ENCODE measurements at places on chromosomes 12 and 14.
A peak's percentile ranks its signal among the peaks of the same experiment; 100 is the strongest.

DNA sequence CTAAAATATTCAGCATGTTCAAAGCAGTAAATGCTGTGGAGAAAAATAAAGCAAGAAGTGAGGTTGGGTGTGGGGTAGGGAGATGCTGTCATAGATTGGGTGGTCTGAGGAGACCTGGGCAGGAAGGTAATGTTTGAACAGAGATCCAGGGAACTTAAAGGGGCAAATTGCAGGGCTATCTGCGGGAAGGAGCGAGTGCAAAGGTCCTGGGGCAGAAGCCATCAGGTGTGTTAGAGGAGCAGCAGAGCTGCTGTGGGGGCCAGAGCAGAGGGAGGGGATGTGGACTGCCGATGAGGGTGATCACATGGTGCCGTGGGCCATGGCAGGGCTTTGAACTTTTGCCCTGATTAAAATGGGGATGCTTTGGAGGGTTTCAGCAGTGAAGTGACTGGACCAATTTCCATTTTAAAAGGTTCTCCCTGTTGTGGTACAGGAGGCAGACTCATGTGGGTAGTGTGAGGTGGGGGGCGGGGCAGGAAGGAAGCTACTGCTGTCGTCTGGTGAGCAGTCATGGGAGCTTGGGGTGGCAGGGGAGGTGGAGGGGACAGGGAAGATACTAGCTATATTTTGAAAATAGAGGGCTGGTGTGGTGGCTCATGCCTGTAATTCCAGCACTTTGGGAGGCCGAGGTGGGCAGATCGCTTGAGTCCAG is 145.0 kb downstream of the AACS start:
- no peak for DNase-seq

GRCh38 chr12:1688086-1688710 is 2.7 kb upstream of the ADIPOR2 start:
- no peak for DNase-seq

GRCh38 chr12:115895247-115895646 is 382.2 kb downstream of the MED13L start:
- no peak for DNase-seq

DNA sequence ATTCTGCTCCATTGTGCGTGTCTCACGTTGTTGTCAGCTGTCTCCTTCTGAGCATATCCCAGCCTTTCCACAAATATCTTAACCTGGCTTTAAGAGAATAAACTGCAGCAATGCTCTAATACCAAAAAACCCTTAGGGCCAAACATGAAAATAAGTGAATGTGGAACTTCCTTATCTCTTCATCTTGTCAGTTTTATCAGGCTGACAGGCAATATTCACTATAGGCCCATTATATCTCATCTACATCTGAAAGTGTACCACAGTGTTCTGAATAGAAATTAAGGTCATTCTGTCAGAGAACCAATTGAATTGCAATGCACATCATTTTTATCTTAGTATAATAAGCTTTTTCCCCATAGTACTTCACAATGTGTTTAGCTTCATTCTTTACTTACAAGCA is 933.1 kb upstream of the FBXO33 start:
- DNase-seq, result no peak

DNA sequence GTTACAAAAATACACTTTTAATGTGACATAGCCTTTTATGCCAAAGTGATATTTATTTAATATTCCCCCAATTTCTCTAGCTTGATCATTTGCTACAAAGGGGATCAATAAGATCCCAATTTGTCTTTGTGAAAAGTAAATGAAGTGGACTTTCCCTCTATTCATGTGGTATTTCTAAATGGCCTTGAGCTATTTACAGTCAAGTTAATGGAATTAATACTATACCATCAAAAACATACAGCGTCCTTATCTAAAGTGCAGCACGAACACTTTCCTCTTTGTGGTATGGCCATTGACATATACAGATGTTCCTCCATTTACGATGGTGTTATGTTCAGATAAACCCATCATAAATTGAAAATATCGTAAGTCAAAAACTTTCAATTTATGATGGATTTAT is 23.2 kb downstream of the CFL2 start:
- DNase-seq, result no peak

- no peak for DNase-seq
These were observed 29.3 kb downstream of the YLPM1 start for GRCh38 chr14:74792249-74793039.

GRCh38 chr12:30945443-30946164 is 19.1 kb downstream of the TSPAN11 start:
- no peak for DNase-seq

- DNase-seq, result no peak
These were observed 7.4 kb upstream of the CD9 start for GRCh38 chr12:6192604-6193380.

GRCh38 chr12:30823764-30824163 is 69.0 kb upstream of the CAPRIN2 start:
- no peak for DNase-seq

- DNase-seq, result no peak
These were observed 60.4 kb downstream of the KITLG start for GRCh38 chr12:88519802-88520435.

DNA sequence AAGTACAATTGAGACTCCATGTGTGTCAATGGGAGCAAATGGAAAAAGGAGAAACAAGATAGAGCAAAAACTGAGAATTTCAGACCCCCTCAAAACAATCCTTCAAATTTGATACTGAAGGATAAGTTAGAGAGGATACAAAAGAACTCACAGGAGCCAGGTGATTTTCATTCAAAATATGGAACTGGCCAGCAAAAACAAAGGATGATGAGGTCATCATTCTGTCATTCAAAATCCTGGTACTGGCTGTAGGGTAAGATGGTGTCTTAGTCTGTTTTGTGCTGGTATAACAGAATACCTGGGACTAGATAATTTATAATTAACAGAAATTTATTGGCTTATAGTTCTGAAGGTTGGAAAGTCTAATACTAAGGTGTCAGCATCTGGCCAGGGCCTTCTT is 80.6 kb downstream of the LMNTD1 start:
- DNase-seq, result no peak

GRCh38 chr14:48955857-48956256 is 630.3 kb downstream of the RPS29 start:
- no peak for DNase-seq

DNA sequence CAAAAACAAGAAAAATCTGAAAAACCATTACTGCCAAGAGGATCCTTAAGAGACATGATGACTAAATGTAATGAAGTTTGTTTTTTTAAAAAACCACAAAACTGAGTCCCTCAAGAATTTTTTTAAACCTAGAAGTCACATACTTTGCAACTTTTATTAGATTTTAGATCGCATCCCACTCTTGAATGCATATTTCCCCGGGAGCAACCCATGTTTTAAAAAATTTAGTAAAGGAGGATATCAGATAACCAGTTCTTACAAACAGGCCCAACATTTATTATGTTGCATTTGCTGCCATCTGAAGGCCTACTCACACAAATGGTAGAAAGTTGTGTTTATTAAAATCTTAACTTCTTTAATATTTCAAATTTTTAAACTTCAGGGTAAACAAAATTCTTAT is 44.3 kb upstream of the CCT2 start:
- no peak for DNase-seq

DNA sequence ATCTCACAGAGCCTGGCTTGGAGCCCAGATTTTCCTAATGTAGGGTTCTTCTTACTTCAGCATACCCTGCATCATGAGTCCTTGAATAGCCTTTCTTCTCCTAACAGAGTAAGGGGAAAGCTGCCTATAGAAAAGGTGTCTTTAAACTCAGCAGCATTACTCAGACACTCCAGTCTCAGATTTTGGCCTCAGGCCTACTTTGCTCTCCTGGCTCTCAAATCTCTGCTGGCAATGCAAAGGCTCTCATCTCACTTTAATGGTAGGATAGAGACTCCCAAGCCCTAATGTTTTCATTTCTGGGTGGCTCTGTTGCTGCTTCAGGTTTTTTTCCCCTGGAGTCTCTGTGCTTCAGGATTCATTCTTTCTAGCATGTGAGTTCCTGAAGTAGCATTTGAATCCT is 9.1 kb upstream of the NKX2-8 start:
- no peak for DNase-seq

DNA sequence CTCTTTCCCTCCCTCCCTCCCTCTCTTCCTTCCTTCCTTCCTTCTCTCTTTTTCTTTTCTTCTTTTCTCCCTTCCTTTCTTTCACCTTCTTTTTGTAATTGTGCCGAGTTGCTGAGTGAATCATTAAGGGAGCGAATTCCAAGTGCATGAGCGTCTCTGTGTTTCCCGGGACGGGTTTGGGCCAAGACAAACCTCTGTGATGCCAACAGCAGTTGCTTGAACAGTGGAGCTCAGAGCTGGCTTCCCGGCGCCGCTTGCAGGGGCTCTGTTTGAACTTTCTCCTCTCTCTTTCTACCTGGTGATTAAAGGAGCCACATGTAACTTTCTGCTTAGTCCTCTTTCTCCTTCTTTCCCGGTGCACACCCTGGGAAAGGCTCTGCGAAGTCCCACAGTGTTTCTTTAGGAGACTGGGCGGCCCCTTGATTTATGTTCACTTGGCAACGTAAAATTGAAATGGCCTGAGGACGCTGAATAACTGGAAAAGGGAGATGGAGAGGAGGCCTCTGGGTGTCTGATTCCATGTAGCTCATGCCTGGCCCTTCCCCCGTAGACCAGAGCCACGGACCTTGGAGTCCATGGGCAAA is 33.7 kb upstream of the MAP1LC3B2 start:
- no peak for DNase-seq

GRCh38 chr12:94941440-94941862 is 62.0 kb downstream of the NDUFA12 start:
- peak; percentile 64 for DNase-seq

DNA sequence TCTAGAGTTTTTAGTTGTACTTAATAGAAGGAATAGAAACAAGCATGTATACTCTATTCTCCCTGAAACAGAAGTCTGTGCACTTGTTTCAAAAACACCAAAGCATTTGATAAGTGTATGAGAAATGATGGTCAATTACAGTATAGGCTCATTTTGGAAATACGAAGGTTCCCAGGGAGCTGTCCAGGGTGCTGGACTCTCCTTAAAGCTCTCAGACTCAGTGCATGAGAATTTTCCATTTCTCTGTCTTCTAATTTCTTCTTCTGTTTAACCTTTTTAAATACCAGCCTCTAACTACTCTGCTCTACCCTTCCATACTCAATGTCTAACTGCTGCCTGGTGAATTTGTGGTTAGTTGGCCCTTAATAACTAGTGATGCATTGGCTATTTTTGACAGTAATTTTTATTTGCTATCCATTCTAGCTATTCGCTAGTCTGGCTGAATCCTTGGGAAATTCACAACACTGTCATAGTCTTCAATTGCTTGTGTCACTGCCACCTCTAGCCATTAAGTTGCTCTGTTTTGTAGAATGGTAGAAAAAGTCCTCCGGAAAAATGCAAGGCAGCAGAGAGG is 229.2 kb downstream of the NRXN3 start:
- DNase-seq, result no peak

DNA sequence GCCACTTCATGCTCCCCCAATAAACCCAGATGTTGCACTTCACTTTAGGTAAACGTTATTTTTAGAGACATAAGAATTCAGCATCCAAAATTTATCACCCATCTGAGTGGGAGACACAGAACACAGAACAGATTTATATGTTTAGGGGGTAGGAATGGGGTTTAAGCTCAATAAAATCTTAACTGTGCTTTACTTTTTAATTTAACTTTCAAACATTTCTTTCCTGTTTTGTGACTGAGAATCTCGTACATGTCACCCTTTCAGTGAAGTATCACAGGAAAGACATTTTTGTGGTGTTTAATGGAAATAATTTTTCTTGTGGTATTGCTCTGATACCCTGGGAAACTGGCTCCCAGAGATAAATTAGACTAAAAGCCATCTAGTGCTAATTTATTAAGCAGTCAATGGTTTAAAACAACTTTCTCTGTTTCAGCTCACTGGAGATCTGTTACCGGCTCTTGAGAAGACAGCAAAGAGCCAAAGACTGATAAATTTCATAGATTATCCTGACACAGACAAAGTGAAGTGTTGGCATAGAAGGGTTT is 148.0 kb upstream of the BMP4 start:
- DNase-seq, result no peak

- no peak for DNase-seq
These were observed 24.6 kb downstream of the PLEKHG3 start for GRCh38 chr14:64728856-64729255.

DNA sequence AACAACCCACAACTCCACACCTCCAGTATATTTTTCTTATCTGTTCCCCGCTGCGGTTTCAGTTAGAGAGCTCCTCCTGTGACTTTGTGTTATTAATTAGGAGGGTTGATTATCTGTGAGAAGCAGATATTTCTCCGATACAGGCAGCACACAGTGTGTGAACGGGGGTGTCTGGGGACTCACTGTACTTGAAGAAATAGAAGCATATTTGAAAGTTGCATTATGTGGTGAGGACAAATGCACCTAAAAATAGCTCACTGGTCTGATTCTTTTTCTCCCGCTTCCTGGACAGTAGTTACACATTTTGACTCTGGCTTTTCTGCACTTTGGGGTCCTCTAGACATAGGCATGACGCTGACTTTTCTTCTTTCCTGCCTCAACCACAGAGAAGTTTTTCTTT is 277.7 kb downstream of the VRK1 start:
- no peak for DNase-seq

DNA sequence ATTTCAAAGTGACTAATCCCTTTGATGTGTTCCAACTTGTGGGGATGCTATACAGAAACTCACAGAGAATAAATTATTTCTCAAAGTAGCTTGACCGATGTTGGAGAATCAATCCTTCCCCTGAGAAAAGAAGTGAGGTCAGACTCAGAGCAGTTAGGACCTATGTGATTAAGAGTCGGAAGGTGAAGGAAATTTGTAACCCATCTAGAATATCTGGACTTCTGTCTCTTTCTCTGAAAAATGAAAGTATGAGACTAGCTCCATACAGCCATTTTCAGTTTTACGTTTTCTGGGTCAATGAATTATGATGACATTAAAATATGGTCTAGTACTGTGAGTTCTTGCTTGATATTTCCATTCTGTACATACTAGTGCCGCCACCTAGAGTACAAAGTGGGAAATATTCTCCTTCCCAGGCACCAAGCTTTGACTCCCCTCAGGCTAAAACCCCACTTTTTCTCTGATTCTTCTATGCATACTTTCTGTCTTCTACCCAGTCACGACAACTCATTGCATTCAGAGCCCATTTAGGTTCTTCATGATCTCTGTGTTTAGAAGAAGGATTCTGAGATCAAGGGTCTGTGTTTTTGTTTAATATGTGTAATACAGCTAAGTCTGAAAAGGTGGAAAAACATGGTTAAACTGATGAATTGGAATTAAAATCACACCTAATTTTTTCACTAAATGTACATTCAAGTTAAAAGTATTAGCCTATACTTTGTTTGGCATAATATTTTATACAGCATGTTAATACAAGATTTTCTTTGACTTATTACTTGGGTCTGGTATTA is 6.9 kb upstream of the NTS start:
- DNase-seq, result peak; percentile 22

DNA sequence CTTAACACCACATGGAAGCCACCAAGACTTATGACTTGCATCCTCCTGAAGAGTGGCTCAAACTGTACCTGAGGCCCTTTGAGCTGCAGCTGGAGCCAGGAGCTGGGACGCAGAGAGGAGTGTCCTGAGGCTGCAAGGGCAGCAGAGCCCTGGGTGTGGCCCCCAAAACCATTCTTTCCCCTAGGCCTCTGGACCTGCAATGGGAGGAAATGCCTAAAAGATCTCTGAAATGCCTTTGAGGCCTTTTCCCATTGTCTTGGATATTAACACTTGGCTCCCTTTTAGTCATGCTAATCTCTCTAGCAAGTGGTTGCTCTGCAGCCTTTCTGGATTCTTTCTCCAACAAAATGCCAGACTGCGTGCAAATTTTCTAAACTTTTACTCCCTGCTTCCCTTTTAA is 156.1 kb downstream of the SLC38A4 start:
- no peak for DNase-seq

Data from GM06990 (cell line).